Cardiac muscle cell (in vitro differentiated cells and primary cell): ENCODE measurements at places on chromosomes 11 and 22. TPM values are rescaled to one million over a fixed set of nuclear protein-coding genes. Genes with fewer than 3 reads are reported as not detected.

Gene F2
- total RNA-seq, result 0.25 TPM in 1 of 2 replicates, not detected in the other

Gene PKP3
- 0.09 and 0.70 TPM in 2 replicates for total RNA-seq

DNA sequence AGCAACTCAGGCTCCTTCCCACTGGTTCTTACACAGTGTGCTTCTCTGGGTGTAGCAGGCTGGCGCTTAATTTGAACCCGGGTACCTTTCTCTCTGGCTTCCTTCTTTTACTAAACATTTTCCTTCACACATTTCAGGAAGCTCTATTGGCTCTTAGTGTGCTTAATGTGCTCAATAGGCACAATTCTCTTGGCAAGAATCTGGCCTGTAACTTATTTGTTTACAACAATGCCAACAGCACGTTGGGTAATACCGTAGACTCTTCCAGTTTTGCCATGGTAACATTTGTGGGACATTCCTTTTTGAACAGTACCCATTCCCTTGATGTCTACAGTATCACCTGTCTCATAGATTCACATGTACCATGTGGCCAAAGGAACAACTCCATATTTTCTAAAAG is 47.8 kb downstream of the AAMDC start:
- H3K4me3 ChIP-seq, result no peak overlapping the region
- H3K4me1 ChIP-seq, result no peaks in the 10 kb centered on the region
- no peaks in the 10 kb centered on the region for H3K27me3 ChIP-seq
- H3K36me3 ChIP-seq, result peaks cover 6% of the 10 kb centered on the region

Gene BAD
- 155 and 200 TPM in 2 replicates for total RNA-seq

Gene PRR33
- total RNA-seq, result not detected in 2 replicates
